ENCODE measurements at places on chromosomes 3 and 15.
A peak's percentile ranks its signal among the peaks of the same experiment; 100 is the strongest.

DNA sequence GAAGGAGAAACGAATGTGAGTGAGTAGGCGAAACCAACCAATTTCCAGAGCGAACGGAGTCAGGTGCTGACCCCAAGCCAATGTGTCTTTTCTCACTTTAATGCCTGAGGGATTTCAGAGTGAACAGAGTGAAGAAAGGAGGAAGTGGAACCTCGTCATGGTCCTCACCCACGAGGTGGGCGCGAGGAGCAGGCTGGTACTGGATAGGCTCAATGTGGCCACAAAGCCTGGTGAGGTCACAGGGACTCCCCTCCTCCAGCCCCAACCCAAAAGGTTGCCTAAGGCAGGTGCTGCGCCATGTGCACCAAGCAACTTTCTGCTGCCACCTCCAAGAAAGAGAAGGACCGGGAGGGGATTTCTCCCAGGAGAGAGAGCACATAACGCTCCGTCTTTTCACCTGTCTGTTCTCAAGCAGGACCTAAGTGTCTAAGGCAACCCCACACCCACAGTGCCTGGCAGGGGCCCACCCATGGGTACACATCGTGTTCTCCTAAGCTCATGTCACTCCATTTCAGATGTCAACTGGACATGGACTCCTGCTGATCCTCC, 3.8 kb downstream of the NRROS start:
- DNase-seq: peak; percentile 26

DNA sequence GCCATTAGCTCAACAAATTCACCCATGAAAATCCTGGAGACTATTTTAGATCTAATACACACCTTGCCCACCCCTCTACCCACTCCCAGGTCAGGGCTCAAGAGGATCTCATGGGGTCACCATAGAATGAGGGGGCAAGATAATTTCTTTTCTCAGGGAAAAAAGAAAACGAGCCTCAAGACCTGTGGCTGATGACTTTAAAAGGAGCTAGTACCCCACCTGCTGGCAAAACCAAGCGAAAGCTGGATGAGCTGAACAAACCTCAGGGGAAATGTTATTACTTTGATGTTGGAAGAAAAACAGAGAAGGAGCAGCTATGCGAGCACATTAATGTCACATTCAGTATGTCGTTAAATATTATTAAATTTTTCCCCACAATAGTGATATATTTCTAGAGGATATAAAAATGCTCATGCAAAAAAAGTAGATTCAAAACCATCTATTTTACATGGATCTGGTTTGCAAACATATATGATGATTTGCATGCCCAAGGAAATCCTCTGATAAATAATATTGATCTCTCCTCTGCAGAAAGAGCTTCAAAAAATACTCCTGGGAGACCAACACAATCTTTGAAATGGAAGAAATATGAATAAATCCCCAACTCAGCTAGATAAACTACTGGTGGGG, 37.7 kb downstream of the PLD1 start:
- peak; percentile 36 for DNase-seq

DNA sequence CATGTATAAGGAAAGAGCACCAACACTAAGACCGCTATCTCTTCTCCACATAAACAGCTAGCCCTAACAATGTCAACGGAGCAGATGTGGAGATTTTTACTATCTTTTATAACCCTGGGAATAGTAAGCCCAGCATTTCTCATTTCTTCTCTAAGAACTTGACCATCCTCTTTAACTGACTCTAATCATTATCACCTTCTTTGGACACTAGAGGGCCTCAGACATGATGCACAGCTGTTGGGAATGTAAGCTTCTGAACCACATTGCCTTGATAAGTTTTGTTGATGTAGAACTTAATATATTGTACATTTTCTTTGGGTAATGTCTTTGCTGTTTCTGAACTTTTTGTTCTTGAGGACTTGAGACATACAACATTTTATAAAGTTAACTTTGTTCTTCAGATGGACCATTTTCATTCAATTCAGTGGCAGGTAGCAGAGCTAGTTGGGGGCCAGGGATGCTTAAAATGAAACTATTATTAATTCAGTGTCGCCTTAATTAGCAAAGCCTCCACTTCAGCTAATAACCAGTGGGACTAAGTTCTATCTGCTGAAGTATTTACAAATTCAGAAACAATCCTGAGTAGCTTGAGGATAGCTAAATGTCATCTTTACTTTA, 9.6 kb upstream of the TAGLN3 start:
- no peak for DNase-seq

- no peak for DNase-seq
These were observed 189.1 kb downstream of the FAM43A start for GRCh38 chr3:194874783-194875182.

DNA sequence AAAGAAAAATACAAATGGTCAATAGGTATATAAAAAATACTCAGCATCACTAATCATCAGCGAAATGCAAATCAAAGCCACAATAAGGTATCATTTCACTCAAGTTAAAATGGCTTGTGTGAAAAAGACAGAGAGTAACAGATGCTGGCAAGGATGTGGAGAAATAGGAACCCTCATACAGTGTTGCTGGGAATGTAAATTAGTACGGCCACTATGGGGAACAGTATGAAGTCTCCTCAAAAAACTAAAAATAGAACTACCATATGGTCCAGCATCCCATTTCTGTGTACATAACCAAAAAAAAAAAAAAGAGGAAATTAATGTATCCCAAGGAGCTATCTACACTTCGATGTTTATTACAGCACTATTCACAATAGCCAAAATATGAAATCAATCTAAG, 98.1 kb upstream of the TGFBR2 start:
- no peak for DNase-seq

- DNase-seq: peak; percentile 5
These were observed 161.2 kb downstream of the ALCAM start for GRCh38 chr3:105527949-105528348.

DNA sequence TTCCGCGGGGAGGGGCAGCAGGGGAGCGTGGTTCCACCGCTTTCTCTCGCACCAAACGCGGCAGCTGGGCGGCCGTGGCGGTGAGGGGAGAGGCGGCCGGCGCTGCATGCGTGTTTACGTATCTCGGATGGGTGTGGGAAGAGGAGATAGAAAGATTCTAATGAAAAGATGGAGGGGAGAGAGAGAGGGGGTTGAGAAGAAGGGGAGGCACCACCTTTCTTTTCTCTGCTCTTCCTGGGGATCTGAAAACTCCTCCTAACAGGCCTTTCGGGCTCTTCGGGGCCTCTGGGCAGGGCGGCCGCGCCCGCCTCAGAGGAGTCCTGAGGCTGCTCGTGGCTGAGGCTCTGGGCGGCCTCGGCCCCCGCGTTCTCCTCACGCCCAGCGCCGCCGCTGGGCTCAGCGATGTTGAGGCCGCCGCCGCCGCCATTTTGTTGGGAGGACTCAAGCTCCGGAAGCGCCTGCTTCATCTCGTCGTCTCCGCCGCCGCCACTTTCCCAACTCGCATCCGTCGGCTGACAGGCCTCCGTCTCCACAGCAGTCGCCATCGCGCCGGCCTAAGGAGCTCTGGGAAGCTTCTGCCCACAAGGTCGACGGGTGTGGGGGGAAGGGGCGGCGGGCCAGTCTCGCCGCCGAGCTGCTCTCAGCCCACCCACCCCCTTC, 473 bp downstream of the TASOR start:
- DNase-seq: peak; percentile 76

GRCh38 chr15:71562251-71562650, 248.1 kb upstream of the NR2E3 start:
- no peak for DNase-seq

DNA sequence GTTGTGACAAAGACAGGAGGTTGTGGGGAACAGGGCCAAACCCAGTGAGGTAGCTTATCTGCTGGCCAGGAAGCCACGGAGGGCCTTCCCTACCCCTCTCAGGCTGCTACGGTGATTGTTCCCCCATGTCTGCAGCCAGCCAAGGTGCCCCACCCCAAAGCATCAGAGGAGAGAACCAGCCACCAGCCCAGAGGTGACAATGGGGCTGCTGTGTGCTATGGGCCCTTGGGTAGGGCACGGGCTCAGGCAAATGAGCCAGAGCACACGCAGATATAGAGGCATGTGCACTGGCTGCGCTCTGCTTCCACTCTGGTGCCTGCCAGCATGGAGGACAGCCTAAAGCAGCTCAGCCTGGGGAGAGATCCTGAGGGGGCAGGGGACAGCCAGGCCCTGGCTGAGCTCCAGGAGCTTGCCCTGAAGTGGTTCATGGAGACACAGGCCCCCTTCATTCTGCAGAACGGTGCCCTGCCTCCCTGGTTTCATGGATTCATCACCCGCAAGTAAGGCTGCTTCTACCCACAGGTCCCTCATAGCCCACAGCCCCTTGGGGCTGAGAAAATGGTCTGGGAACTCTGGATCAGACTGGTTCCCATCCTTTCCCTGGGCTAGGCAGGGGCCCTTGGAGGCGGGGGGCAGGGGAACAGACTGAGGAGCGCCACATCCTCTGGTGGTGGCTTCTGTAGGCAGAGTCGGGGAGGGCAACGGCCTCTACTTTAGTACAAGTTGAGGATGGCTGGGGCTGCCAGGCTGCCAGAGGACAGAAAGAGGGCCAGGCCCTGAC, at the start of gene SH2D7:
SH2D7 (plus strand) TSS at position 301 of the 781 bp plus-strand sequence; CDS start at position 325, 24 bp downstream.
- DNase-seq: no peak

DNA sequence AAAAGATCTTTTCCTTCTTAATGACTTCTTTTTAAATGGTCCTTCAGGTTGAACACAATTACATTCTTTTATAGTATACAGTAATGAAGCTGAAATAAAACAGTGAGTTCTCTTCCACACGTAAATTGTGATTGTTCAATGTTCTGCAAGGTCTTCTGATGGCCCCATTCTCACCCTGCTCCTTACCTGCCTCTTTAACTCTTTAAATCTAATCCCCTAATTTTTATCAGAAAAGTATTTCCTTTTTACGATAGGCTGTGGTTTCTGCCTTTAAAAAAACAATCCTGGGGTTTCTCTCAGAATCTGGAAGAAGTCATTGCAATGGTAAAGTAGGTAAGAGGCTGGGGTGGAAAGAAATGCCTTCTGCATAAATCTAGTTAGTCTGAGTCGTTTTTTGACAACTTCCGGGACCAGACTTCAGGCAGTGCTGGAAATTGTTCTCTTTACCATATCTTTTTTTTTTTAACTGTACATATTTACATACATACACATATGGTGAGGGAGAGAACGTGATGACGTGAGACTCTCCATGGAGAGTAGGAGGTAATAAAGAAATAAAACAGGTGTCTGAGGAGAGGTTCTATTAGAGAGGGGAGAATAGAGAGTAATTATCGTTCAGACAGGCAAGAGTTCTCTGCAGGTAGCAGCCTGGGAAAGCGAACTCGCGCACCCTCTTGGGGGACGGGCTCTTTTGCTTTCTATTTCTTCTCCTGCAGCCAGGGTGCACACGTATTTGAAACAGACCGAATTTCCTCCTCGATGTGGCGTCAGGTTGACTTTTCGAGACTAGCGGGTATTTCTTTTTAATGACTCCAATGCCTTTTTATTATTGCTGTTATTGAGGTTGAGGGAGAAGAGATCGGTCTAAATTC, at the start of gene SIDT1:
SIDT1 (plus strand) TSS at position 730 of the 872 bp plus-strand sequence. CDS start 467 bp downstream, outside the sequence.
- DNase-seq: peak; percentile 64

DNA sequence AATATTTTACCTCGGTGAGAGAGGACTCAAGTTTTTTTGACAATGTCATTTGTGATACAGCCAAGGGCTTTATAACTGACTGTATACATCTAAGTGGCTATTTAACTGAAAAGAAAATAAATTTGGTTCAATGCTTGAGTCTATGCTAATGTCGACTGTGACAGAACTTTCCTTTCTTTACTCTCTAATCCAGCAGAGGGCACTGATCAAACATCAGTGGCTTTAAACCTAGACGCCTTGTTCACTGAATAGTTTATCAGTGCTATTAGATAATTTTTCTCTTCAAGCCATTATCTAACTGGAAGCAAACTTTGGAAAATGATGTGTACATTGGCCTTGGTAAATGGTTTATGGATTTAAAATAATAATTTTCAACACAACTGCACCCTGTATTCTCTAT, 285.1 kb downstream of the CHL1 start:
- no peak for DNase-seq

GRCh38 chr15:38252481-38253350, at the start of gene SPRED1:
SPRED1 (plus strand) TSS chr15:38252836; CDS start chr15:38253186, 350 bp downstream.
- peak; percentile 41 for DNase-seq

DNA sequence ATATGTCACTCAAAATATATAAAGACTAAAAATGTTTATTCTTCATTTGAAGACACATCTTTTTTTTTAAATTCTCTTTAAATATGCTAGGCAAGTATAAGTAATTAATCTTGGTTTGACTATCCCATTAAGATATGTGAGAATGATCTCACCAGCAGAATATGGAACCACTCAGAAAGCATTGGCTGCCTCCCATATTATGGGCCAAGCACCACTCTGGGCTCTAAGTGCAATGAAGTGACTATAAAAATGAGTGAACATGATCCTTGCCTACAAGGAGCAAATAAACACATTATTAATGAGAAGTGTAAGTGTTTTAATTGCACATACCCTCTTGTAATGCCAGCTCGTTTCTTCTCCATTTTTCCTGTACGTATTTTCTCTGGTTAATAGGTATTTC, 328.5 kb downstream of the NAALADL2 start:
- no peak for DNase-seq

GRCh38 chr15:37246856-37247255, 146.5 kb upstream of the MEIS2 start:
- no peak for DNase-seq

GRCh38 chr3:112623717-112624116, 17.2 kb downstream of the CCDC80 start:
- DNase-seq: no peak

GRCh38 chr15:26091184-26091583, 228.1 kb upstream of the ATP10A start:
- no peak for DNase-seq

DNA sequence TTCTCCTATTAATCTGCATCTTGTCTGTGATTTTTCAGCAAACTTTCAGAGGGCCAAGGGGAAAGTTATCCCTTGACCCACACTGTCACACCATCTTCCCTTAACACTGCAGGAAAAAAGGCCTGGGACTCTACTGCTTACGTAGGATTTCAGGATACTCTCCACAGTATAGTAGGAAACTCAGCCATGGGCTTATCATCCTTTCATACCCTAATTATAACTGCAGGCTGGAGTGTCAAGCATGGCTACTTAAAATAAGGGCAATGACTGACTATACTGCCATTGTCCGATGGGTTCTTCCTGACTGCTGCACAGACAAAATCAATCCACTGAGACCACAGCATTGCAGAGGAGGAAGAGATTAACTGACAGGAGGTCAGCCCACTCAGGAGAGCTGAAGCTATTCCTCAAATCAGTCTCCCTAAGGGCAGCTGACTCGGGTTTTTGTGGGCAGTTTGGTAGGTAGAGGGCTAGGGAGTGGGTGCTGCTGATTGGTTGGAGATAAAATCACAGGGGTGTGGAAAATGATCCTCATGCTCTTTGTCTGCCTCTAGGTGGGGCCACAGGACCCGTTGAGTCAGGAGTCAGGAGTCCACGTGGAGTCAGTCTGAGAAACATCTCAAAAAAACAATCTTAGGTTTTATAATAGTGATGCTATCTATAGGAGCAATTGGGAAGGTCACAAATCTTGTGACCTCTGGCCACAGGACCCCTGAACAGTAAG, 118.2 kb upstream of the STRIT1 start:
- no peak for DNase-seq

GRCh38 chr3:177426106-177426877, 229.0 kb upstream of the TBL1XR1 start:
- DNase-seq: no peak

GRCh38 chr15:92273723-92274122, 120.0 kb upstream of the ST8SIA2 start:
- no peak for DNase-seq

Data from stimulated activated CD4-positive, alpha-beta T cell treated with anti-CD3 and anti-CD28 coated beads, Interleukin-4, amount 100 ng/mL, for 1 hour (primary cell).